ENCODE measurements at places on chromosomes 2 and 18. TPM values are rescaled to one million over a fixed set of nuclear protein-coding genes. Genes with fewer than 3 reads are reported as not detected.

The TFPI gene
- total RNA-seq, result 43.4 TPM

The SCYGR4 gene
- total RNA-seq, result not detected

The UGT1A8 gene
- total RNA-seq, result not detected

The C2orf80 gene
- total RNA-seq, result not detected

The SERPINB3 gene
- not detected for total RNA-seq

The DHRS9 gene
- 1.1 TPM for total RNA-seq

The PARD6G gene
- total RNA-seq, result 18.3 TPM
